Caco-2 (cell line): ENCODE measurements at places on chromosomes 2 and 18. TPM values are rescaled to one million over a fixed set of nuclear protein-coding genes. Genes with fewer than 3 reads are reported as not detected.
A peak's percentile ranks its signal among the peaks of the same experiment; 100 is the strongest.

- H3K36me3 ChIP-seq, result no peaks in the 10 kb centered on the region
- H3K4me3 ChIP-seq, result no peak overlapping the region
- peaks cover 4% of the 10 kb centered on the region for H3K4me1 ChIP-seq
- no peaks in the 10 kb centered on the region for H3K27me3 ChIP-seq
- no peak for DNase-seq
- no peak overlapping the region for H3K27ac ChIP-seq
Observed at GRCh38 chr2:85956646-85957039, 67.9 kb upstream of the ST3GAL5 start.

DNA sequence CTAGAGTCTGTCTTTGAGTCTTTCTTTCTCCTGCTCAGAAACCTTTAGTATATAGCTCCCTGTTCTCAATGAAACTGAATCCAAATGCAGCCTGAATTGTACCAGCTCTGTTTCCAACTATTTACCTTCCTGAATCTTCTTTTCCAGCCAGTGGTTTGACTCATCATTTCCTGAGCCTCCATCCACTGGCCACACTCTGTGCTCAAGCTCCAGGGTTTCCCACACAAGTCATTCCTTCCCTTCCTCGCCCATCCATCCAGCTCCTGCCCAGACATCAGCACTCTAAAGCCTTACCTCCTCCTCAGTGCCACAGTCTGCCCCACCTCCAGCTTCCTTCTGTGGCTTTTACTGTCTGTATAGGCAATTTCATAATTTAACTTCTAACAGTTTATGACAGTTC is 233.6 kb upstream of the RASGRP3 start:
- no peaks in the 10 kb centered on the region for H3K36me3 ChIP-seq
- DNase-seq, result no peak
- no peak overlapping the region for H3K4me3 ChIP-seq
- H3K27me3 ChIP-seq, result no peaks in the 10 kb centered on the region
- no peak overlapping the region for H3K27ac ChIP-seq

DNA sequence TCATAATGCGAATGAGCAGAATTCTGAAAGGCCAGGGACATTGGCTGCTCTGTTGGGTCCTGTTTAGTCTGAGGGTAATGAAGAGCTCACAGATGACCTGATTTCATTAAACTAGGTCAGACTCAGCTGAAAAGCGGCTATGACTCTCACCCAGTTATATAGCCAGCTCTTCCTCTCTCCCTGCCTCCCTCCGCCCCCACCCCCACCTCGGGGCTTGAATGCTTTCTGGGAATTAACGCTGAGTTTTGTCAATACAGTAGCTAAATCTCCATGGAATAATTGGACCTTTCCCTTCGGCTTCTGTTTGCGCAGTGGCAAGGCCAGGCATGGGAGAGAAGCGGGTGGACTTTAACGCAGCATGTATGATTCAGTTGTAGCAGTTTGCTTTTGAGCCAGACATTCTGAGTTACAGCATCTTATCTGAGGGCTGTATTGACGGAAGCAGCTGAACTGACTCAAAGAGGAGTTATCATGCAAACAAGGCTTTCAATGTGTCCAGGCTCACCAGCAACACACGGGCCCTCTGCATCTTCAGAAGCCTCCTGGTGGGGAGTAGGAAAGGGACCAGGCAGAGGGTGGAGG is 110.6 kb downstream of the MYCN start:
- no peaks in the 10 kb centered on the region for H3K36me3 ChIP-seq
- peak; percentile 47 for DNase-seq
- peak overlapping the region; percentile 50 for H3K27ac ChIP-seq
- H3K4me1 ChIP-seq, result peaks cover 10% of the 10 kb centered on the region
- H3K27me3 ChIP-seq, result no peaks in the 10 kb centered on the region
- no peak overlapping the region for H3K4me3 ChIP-seq

- H3K27ac ChIP-seq, result no peak overlapping the region
Observed at GRCh38 chr2:20157193-20157891, 67.6 kb downstream of the SDC1 start.

DNA sequence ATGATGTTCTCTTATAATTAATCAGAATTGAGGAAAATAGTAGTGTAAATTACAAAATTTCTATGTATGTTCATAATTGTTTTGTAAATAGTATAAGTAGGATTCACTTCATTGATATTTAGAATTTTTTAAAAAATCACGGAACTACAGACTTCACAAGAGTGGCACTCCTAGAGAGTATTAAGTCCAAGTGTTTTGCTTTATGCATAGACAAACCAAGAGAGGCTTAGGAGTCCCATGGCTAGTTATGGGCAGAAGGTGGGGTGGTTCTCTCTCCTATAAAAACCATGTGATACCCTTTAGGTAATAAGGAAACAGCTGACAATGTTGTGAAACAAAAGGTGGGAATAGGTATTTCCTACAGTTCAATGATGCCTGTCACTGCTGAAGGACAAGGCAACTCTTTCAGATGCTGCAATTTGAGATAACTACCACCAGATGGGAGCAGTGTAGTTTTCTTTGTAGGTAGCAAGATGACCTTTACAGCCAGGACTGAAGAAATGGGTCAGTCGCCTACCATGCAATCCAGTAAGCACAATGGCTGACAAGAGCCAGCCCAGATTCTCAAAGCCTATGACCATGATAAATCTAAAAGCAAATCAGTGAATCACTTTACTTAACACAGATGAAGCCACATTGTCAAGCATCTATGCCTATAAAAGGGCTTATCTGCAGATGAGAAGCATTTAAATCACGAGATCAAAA is 83.9 kb downstream of the AAK1 start:
- H3K36me3 ChIP-seq, result no peaks in the 10 kb centered on the region
- no peak overlapping the region for H3K4me3 ChIP-seq
- no peaks in the 10 kb centered on the region for H3K27me3 ChIP-seq
- peaks cover 16% of the 10 kb centered on the region for H3K4me1 ChIP-seq
- peak; percentile 65 for DNase-seq

DNA sequence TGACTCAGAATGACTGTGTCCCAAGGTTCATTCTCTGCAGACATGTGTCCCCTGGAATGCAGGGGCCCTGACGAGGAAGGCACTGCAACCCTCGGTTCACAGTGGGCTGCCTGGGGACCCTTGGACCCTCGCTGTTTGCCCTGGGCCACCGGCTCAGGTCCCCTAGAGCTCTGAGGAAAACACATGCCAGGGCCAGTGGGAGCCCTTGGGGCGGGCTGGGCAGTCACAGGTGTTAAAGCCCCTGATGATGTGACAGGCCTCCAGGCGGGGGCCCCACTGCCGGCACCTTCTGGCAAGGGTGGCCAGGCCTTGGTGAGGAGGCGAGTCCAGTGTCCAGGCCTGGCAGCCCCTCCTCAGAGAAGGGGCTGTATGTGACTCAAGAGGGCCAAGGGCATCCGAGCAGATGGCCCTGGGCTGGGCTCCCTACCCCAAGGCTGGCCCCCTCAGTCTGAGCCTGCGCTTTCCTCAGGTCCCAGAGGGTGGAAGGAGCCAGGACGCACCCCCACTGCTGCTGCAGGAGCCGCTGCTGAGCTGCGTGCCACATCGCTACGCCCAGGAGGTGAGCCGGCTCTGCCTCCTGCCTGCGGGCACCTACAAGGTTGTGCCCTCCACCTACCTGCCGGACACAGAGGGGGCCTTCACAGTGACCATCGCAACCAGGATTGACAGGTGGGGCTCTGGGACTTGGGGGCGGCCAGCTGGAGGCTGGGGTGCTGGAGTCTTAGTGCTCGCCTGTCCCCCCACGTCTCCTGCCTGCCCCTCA is 11.1 kb downstream of the CAPN10 start:
- no peaks in the 10 kb centered on the region for H3K4me1 ChIP-seq
- no peak overlapping the region for H3K4me3 ChIP-seq
- DNase-seq, result peak; percentile 13
- no peak overlapping the region for H3K27ac ChIP-seq

DNA sequence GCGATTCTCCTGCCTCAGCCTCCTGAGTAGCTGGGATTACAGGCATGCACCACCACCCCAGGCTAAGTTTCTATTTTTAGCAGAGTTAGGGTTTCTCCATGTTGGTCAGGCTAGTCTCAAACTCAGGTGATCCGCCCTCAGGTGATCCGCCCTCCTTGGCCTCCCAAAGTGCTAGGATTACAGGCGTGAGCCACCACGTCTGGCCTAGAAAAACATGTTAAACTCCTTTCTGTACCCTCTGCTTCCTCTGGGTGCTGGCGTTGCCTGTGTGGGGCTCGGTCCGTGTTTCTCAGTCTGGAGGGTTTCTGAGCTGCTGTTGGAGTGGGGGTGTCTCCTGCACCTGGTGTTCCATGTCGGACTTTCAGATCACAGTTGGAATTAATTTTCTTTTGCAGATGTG is 17.9 kb downstream of the LDLRAD4 start:
- H3K36me3 ChIP-seq, result no peaks in the 10 kb centered on the region
- no peak overlapping the region for H3K4me3 ChIP-seq
- DNase-seq, result no peak
- H3K27me3 ChIP-seq, result no peaks in the 10 kb centered on the region; the same call in 1 of the 2 replicates
- no peak overlapping the region for H3K27ac ChIP-seq

GRCh38 chr2:226275215-226275614 is 524.4 kb downstream of the IRS1 start:
- H3K36me3 ChIP-seq, result no peaks in the 10 kb centered on the region
- no peaks in the 10 kb centered on the region for H3K4me1 ChIP-seq
- H3K27me3 ChIP-seq, result no peaks in the 10 kb centered on the region
- DNase-seq, result no peak
- H3K27ac ChIP-seq, result no peak overlapping the region
- H3K4me3 ChIP-seq, result no peak overlapping the region

- H3K27me3 ChIP-seq, result no peaks in the 10 kb centered on the region
- no peak overlapping the region for H3K27ac ChIP-seq
- no peak overlapping the region for H3K4me3 ChIP-seq
- DNase-seq, result no peak
- no peaks in the 10 kb centered on the region for H3K4me1 ChIP-seq
Observed at GRCh38 chr2:32652555-32653209, 24.8 kb downstream of the TTC27 start.

DNA sequence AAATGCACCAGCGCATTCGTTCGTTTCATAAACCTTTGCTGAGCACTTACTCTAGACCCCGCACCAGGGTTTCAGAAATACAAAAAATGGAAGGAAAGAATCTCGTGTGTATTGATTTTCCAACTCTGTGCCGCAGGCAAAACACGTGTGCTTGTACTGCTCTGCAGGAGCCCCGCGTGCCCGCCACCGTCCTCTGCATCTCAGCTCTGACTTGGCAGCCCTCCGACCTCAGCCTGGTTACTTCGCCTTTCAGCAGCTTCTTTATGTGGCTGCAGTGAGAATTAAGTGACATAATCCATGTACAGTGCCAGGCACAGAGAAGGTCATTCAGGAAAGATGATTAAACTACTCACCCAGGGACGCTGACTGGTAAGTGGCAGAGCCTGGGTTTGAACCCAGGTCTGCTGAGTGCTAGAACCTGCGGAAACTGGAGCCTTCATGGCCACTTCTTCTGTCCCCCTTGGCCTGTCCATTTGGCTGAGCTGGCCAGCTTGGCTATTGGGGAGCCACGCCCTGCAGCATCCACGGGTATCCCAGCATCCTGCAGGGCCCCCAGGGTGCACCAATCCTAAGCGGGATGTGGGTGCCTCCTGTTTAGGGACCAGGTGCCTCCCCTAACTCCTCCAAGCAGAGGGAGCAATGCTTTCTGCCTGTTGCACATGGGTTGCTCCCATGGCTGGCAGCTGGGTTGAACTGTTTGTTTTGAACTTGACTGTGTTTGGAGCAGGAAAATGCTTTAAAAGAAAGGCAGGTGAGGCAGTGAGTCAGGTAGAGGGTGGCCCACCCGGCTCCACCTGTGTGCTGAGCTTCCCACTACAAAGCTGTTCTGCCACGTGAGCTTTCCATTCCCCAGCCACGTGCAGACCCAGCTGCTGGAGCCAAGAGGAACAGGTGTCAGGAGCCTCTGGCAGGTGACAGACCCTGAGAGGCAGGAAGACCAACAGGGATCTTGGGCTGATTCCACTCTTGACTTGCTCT is 34.3 kb downstream of the INHBB start:
- DNase-seq, result no peak
- H3K36me3 ChIP-seq, result no peaks in the 10 kb centered on the region
- H3K4me1 ChIP-seq, result peaks cover 20% of the 10 kb centered on the region
- no peaks in the 10 kb centered on the region for H3K27me3 ChIP-seq
- no peak overlapping the region for H3K27ac ChIP-seq
- no peak overlapping the region for H3K4me3 ChIP-seq

- no peaks in the 10 kb centered on the region for H3K36me3 ChIP-seq
- no peak for DNase-seq
- H3K27ac ChIP-seq, result no peak overlapping the region
- H3K27me3 ChIP-seq, result no peaks in the 10 kb centered on the region; the same call in 1 of the 2 replicates
- no peak overlapping the region for H3K4me3 ChIP-seq
Observed at GRCh38 chr2:76667821-76668271, 854.3 kb downstream of the LRRTM4 start.

CCBE1 gene
- 0.09 and 0.44 TPM in 2 replicates for total RNA-seq

STK25 gene
- total RNA-seq, result 92.6 and 101 TPM in 2 replicates

C1QL2 gene
- total RNA-seq, result not detected in 2 replicates

GCG gene
- total RNA-seq, result not detected in 2 replicates

CABYR gene
- total RNA-seq, result 3.3 and 4.4 TPM in 2 replicates
